ENCODE measurements at places on chromosomes 3 and 15.

DNA sequence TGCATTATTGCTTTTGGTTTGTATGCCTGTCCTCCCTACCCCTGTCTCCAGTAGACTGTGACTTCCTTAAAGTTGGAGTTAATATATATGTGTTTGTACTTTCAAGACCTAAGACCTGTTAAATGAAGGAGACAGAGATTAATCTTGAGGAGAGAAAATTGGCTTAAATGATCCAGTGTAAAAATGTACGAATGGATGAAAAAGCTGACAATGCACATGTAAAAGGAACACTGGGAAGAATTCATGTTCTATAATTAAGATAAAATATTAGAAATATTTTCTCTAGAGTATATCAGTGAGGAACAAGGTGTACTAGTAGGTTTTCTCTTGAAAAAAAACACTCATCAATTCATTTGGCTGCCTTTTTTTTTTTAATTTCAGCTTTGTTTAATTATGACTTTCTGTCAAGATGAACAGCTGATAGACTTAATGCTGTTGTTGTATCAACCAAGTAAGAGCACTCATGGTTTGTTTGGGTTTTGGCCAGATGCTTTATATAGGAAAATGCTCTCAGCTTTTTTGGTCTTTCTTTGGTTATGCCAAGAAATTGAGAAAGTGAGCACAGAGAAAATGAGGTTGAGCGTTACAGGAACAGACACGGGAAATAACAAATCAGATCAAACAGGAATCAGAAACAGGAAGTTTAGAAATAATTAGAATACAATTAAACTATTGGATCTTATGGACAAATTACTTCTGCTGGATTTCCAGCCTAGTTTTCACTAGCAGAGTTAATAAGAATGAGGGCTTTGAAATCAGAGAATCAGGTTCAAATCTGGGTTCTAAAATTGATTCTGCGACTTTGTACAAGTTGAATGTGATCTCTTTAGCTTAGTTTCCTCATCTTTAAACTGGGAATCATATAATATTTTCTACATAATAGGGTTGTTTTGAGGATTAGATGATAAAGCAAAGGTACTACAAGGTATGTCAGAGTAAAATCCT lies 38.3 kb upstream of the AADAC start:
- DNase-seq = no peak

- DNase-seq = no peak
Observed at GRCh38 chr15:99340347-99340746, 89.1 kb downstream of the LRRC28 start.

- DNase-seq = no peak
Observed at GRCh38 chr3:40404591-40405198, 17.7 kb downstream of the ENTPD3 start.

DNA sequence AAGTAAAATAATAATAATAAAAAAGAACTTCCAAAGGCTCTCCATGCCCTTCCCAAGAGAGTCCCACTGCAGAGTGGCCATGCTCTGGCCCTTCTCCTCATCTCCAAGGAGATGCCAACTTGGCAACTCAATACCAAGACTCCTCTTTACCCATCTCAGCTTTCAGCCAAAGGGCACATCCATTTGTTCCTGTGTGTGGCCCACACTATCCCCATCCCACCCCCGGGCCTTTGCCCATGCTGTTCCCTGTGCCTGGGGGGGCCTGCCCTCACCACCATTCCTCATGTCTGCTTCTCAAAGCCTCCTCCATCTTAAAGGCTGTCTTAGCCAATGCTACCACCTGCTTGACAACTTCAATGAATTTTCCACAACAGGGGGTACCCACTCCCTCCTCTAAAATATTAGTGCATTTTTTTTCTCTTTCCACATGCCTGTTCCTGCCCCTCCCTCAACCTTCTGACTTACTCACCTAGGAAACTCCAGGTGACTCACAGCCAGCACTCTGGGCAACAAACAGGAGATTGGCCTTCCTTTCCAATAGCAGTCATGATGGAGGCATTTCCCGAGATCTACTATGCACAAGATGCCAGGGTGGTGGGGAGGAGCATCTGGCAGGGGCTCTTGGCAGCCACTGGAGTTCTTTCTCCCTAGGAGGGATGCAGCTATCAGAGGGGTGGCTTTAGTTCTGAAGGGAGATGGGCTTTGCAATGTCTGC lies 109.4 kb upstream of the SMAD3 start:
- no peak for DNase-seq

DNA sequence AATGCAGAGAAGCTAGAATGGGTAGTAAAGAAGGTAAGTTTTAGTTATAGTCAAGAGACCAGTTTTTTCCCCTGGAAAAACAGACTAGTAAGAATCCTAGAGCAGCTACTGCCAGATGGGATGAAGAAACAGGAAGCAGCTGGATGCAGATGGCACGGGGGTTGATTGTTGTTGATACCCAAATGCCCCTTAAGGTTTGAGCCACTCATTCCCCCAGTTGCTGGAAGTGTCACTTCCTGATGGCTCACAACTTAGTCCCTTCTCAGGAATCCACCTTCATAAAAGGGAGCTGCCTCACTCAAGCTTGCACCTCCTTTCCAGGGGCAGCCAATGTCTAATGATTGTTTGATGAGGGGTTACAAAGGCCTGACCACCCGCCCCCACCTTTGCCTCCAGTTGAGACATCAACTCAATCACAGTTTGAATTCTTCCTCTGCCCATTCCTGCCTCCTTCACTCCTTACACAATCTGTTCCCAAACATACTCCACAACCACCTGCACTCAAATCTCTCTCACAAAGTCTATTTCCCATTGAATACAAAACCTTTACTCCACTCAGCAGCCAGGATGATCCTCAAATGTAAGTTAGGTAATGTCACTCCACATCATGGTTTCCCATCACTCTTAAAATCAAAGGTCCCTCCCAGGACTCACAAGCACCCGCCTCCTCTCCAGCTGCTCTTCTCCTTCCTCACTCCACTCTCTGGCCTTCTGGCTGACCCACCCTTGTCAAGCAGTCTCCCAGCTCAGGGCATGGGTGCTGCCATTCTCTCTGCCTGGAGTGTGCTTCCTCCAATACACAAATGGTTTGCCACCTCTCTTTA lies 450.1 kb upstream of the THBS1 start:
- DNase-seq = no peak

GRCh38 chr15:35784745-35785144 lies 238.8 kb upstream of the DPH6 start:
- DNase-seq = no peak

DNA sequence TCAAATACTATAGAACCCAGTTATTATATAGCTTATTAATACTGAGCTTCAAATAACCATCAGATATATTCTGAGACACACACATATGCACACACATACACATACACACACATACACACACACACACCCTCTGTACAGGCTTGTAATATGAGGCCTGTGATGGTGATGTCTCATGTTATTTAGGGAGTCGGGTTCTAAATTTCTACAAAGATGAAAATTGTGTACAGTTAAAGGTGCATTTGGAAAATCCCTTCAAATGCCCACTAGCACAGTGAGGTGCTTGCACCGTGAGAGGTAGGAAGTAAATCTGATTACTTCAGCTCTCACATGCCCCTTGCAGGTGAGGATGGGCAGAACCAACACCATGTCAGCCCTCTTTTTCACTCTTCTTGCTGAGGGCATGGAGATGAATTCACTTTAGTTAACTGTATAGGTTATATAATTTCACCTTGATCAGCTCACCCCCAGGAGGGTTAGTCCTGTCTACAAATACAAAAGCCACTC lies 294.5 kb upstream of the PROK2 start:
- no peak for DNase-seq

- DNase-seq = no peak
Observed at GRCh38 chr3:123113889-123114450, 47.1 kb downstream of the PDIA5 start.

DNA sequence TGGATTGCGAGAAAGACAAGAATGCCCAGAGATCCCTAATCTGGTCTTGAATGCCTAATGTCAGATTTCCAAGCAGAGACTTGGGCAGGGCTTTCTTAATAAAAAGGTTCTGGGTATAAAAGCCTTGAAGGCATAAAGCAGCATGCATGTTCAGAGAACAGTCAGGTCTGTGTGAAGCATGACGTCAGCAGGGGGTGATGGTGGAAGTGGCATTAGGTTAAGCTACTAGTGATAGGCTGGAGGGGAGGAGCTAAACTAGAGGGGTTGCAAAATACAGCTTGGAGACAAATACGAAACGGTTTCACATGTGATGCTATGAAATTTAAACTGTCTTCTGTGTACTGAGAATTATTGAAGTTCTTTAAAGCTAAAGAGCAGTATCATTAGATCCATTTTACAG lies 125.6 kb downstream of the VPS8 start:
- no peak for DNase-seq

- DNase-seq = no peak
Observed at GRCh38 chr15:44458429-44458828, 31.0 kb downstream of the CTDSPL2 start.

DNA sequence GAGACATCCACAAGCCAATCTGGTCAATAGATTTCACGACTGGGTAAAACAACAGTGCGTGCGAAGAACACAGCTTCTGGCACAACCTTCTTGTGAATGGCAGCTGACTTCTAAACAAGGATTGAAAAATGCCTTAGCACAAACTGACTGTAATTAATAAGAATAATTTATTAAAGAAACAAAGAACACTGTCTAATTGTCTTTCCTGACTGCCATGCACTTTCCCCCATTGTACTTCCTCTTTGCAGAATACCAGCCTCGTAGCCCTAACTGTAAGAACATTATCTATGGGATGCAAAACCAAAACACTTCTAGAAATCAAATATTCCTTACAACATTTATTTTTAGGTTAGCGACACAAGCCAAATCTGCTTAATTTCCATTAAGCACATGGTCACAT lies 6.5 kb downstream of the FOXP1 start:
- DNase-seq = no peak

DNA sequence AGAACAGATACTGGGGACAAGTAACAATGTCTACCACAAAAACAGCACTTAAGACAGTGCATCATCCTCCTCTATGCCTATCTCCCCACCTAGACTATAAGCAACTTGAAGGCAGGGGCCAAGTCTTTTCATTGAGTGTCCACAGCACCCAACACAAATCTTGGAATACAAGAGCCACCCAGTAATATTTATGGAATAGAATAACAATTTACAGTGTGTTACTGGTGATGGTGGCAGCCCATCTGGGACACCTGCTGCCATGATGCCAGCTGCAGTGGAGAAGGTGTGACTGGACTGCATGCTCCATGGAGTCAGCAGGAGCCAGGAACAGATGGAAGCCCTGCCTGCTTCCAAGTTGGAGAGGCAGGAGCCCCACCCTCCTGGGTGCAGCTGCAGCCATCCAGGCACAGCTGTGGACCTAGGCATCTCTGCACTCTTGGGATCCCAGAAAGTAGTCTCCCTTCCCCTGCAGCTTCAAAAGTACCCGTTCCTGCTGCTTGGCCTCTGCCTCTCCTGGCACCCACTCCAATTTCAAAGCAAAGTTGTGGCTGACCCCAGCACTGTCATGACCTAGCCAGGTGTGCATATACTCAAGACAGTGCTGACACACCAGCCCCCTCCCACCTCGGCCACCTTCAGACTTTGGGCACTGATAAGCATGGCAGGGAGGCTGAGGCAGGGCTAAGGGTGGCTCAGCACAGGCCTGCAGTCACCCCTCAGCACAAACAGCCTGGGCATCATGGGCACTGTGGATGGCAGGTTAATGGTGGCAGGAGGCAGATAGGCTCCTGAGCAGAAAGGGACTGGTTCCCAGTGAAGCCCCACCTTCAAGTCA lies 94.5 kb downstream of the TPRA1 start:
- DNase-seq = no peak

- DNase-seq = peak; percentile 8
Observed at GRCh38 chr3:138578141-138578540, 15.9 kb downstream of the CEP70 start.

DNA sequence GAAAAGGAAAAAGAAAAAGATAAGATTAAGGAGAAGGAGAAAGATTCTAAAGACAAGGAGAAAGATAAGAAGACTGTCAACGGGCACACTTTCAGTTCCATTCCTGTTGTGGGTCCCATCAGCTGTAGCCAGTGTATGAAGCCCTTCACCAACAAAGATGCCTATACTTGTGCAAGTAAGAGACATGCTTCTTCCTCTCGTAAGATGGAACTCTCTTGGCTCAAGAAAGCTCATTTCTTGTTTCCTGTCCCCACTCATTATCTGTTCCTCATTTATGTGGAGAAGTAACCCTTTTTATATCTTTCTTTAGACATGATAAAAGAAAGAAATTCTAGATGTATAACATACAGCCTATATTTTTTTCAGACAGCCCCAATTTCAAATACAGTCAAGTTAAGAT lies 101.4 kb downstream of the KLHL25 start:
- no peak for DNase-seq

- DNase-seq = peak; percentile 4
Observed at GRCh38 chr15:34109797-34110663, 8.1 kb downstream of the PGBD4 start.

- no peak for DNase-seq
Observed at GRCh38 chr3:143559296-143559695, 289.0 kb downstream of the SLC9A9 start.

GRCh38 chr15:53710906-53711305 lies 48.6 kb downstream of the WDR72 start:
- DNase-seq = no peak

DNA sequence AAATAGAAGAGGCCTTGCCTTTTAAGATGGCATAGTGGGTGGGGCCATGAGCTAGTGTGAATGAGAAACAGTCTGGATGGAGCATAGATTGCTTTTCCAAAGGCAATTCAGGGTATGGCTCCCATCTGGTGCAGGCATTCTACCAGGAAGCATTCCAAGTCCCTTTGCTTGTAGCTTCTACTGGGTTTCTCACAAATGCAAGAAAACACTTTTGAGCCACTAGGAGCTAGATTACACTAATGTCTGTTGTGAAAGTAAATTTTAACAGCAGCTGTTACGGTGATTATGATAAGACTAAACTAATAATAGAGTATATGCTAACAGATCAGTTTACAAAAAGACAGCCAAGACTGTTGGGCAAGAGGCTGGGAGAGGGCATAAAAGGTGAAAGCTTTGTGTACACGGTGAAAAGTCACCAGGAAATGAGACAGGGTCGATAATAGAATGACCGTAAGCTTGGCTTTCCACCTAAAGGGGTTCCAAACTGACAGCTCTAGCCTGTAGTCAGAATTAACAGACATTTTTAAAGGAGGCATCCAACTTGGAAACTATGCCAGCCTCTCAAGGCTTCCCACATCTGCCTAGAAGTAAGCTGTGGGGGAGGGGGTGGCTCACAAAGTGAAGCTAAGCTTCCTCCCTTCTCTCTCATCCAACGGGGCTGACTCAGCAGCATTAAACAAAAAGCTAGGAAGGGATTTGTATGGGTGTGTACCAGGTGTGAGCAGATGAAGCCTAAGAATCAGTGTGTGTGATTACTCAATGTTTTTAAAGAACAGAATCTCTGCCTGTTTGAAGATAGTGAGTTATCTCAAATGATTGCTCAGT lies 61.1 kb upstream of the GPD1L start:
- no peak for DNase-seq

GRCh38 chr15:51696566-51696965 lies 15.3 kb downstream of the SCG3 start:
- no peak for DNase-seq

DNA sequence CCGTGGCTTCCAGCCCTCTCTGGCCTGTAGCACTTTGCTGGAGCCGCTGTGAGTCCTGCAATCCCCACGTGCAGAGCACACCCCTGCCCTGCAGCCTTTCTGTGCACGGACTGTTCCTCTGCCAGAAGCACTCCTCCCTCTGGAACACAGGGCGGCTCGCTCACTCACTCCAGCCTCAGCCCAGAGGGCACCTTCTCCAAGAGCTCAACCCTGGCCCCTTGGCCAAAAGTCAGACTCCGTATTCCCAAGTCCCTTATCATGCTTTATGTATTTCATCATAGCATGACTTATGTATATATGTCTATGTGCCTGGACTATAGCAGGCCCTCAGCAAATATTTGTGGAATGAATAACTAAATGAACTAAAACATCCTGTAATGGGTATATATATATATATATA lies 63.2 kb downstream of the ASB7 start:
- no peak for DNase-seq

Data from GM06990 (cell line).